T-cell (primary cell): ENCODE measurements at places on chromosomes 2 and 18.

DNA sequence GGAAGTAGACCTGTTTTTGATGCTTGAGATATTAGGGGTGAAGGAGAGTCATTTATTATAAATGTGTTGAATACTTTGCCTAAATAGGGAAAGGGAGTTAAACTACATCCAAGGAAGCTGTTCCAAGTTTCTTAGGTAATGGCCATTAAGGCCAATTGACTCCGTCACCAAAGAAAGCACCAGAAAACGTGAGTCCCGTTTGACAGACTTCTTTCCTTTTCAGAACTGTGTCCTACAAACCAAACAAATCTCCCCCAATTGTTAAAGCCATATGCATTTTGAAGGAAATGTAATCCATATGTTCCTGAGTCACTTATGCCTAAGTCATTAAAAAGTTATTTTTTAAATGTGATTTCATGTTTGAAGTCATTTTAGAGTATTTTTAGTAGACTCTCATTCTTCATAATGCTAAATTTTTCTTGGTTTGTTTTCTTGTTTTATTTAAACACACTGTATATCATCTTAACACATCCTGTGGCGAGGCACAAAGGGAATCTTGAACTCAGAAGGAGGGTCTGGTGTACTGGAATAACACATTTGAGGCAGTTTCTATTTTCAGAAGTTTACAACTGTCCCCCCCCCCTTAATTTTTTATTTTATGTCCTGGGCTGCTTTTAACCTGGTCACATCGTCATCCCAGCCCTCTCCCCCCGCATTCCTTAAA is 133.7 kb downstream of the RHBDD1 start:
- DNase-seq: no peak

GRCh38 chr2:227482638-227483340 is 10.8 kb downstream of the AGFG1 start:
- DNase-seq: no peak

DNA sequence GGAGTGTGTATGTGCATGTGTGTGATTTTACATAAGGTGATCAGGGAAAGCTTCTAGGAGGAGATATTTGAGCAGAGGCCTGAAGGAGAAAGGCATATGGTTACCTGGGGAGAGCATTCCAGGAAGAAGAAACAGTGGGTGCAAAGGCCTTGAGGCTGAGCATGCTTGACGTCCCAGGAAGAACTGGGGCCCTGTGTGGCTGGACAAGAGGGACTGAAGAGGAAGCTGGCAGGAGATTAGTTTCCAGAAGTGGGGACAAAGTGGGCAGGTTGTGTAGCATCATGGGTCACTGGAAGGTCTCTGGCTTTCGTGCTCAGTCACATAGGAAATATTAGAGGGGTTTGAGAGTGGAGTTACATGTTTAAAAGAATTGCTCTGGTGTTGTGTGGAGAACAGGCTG is 42.0 kb upstream of the POLE4 start:
- no peak for DNase-seq

GRCh38 chr2:236113425-236113824 is 54.8 kb downstream of the GBX2 start:
- no peak for DNase-seq

GRCh38 chr2:140064243-140064642 is 1284.1 kb upstream of the NXPH2 start:
- DNase-seq: no peak

DNA sequence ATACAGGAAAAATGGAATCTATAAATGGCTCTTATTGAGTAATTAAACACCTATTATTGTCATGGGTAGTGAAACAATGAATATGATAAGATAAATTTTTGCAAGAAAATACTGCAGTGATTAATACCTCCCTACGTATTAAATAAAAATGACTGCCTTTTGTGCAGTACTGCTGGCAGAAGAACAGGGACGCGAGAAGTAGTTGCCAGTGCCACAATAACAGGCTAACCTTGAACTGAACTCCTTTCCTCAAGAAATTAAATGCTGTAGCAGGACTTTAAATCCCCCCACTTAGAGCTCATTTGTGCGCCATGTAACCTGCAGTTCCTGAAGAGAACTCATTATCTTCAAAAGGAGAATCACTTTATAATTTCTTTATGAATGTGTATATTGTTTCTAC is 24.6 kb downstream of the FIGN start:
- DNase-seq: no peak

DNA sequence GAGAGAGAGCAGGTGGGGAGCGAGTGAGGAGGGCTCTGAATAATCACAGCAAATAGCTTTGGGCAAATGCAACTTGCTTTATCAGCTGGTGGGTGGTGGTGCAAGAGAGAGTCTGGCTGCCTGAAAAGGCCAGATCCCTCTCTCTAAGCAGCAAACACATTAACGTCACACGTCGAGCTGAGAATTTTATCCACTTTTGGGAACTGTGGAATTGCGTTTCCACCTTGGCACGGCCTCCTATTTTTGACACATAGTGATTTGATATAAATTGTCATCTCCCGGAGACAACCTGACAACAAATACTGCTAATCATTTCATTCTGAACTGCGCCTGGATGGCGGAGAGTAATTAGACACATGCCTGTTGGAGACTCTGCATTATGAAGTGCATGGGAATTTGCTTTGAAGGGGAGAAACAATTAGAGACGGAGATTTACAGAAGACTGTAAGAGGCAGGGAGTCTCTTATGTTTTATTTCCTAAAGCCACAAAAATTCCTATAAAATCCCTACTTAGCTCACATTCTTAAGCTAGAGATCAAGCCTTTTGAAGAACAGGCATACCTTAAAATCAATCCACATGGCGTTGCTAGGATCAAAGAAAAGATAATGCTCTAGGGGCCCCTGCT is 634.1 kb downstream of the TDRD15 start:
- DNase-seq: no peak

GRCh38 chr2:176638167-176639015 is 369.1 kb downstream of the MTX2 start:
- peak; percentile 39 for DNase-seq

GRCh38 chr2:908568-908967 is 42.1 kb upstream of the SNTG2 start:
- DNase-seq: no peak

- no peak for DNase-seq
Observed at GRCh38 chr18:10140461-10141282, 226.9 kb downstream of the VAPA start.

DNA sequence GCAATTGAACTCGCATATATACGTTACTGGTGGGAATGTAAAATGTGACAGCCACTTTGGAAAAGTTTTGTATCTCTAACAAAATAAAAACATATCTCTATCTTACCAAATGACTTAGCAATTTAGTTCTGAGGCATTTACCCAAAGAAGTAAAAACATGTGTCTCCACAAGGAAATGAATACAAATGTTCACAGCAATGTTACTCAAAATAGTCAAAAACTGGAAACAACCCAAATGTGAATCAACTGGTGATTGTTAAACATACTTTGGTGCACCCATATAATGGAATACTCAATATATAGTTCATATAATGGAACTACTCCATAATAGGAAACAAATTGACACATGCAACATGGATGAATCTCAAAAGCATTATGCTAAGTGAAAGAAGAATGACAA is 70.4 kb upstream of the DNER start:
- DNase-seq: no peak

DNA sequence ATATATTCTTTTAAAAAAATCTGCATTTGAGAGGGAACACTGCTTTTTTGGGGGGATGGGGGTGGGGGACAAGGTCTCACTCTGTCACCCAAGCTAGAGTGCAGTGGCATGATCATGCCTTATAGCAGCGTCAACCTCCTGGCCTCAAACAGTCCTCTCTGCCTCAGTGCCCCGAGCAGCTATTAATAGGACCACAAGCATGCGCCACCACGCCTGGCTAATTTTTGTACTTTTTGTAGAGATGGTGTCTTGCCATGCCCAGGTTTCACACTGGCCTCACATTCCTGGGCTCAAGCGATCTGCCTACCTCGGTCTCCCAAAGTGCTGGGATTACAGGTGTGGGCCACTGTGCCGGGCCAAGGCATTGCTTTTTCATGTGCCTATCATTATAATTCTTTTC is 154.2 kb downstream of the ATAD2B start:
- DNase-seq: no peak

GRCh38 chr2:180728928-180729559 is 251.4 kb upstream of the UBE2E3 start:
- no peak for DNase-seq
